ENCODE measurements at places on chromosomes 3 and 15. TPM values are rescaled to one million over a fixed set of nuclear protein-coding genes. Genes with fewer than 3 reads are reported as not detected.

GXYLT2 gene
- 13.1 TPM for polyA plus RNA-seq

NANOGP8 gene
- not detected for polyA plus RNA-seq

ZFAND6 gene
- polyA plus RNA-seq: 95.6 TPM

MESP2 gene
- 0.37 TPM for polyA plus RNA-seq

OR5H2 gene
- polyA plus RNA-seq: not detected

OR5K2 gene
- 0.29 TPM for polyA plus RNA-seq

GREM1 gene
- 0.56 TPM for polyA plus RNA-seq

SI gene
- polyA plus RNA-seq: not detected

APOD gene
- 2.6 TPM for polyA plus RNA-seq

INKA1 gene
- 12.0 TPM for polyA plus RNA-seq

IL17RE gene
- polyA plus RNA-seq: 20.1 TPM

ARPIN gene
- polyA plus RNA-seq: 29.5 TPM

MORC1 gene
- 0.59 TPM for polyA plus RNA-seq

SGO1 gene
- polyA plus RNA-seq: 9.8 TPM

ALDH1A2 gene
- 269 TPM for polyA plus RNA-seq

MYH15 gene
- 0.32 TPM for polyA plus RNA-seq

FAM3D gene
- 0.73 TPM for polyA plus RNA-seq

TMEM158 gene
- polyA plus RNA-seq: 10.7 TPM

VPS8 gene
- 47.8 TPM for polyA plus RNA-seq

RGMA gene
- 7.2 TPM for polyA plus RNA-seq

HHLA2 gene
- polyA plus RNA-seq: 13.3 TPM

PP2D1 gene
- 0.32 TPM for polyA plus RNA-seq

XCR1 gene
- 0.07 TPM for polyA plus RNA-seq

ZNF35 gene
- polyA plus RNA-seq: 11.2 TPM
